NCI-H1105 treated with DMSO at 0.1 percent for 48 hours (cell line): ENCODE measurements at places on chromosomes 7 and 10.

GRCh38 chr7:108012499-108013430 lies 9.8 kb upstream of the LAMB1 start:
- no peak for DNase-seq

DNA sequence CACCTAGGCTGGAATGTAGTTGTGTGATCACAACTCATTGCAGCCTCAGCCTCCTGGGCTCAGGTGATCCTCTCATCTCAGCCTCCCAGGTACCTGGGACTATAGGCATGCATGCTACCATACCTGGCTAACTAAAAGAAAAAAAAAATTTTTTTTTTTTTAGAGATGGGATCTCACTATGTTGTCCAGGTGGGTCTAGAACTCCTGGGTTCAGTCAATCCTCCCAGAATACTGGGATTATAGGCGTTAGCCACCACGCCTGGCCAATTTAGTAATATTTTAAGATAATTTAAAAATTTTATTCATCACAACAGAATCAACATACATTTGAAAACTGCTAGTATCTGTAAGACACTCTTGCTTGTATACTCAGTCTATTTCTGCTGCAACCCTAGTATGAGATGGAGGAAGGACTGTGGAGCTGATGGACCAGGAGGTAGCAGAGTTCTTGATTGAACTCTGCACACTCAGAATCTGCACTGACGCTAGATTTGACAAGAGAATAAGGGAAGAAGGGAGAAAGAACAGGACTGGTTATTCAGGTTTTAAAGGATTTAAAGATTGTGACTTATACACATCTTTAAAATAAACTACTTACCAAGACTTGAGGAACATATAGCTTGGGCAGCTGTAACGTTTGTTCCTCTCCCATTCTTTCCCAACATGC lies 57.6 kb downstream of the VCL start:
- no peak for DNase-seq

DNA sequence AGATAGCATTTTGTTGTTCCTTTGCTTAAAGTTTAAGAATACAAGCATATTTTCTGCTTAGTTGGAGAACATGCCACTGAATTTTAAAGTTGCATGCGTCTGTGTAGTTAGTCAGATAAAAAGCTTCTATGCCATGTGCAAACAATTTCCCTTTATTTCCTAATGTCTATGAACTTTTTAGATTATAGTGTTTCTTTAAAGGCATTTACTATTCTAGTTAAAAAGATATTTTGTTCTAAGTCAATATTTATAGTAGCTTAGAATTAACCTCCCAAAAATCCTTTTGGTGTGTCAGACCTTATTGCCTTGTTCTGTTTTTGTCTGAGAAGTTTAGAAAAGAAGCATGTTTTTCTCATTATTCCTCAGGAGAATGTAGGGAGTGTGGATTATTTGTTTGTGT lies 99.0 kb upstream of the GATA3 start:
- DNase-seq = no peak

DNA sequence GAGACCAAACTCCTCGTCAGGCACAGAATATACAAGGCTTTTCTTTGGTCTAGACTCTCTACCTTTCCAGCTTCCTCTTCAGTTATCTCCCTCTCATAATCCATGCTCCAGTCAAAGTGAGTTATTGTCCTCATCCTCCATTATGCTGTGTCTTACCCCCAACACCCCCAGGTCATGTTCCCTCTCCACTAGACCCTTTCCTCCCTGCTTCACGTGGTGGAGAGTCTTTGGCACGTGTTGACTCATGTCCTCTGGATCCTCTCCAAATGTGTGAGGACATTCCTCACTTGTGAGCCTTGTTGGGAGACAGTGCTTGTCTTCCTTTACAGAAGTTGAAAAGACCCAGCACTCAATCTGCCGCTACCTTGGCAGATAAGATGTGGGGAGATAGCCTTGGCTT lies 36.0 kb upstream of the DLD start:
- DNase-seq = no peak

DNA sequence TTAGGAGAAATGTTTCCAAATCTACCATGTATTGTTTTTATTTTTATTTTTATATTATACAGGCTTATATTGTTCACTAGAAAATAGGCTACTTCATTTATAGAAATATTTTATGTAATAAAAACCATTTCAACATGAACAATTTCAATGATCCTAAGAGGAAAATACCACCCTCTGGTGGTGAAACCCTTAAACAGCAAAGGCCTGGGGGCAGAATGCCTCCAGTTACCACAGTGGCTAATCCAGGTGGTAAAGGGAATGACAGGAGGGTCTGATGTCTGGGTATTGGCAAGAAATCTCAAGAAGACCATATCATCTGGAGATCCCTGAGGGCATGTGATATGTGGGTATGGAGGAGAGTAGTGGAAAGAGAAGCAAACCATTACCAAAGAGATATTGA lies 19.3 kb downstream of the MACC1 start:
- no peak for DNase-seq

GRCh38 chr7:30308389-30308788 lies 24.0 kb downstream of the ZNRF2 start:
- DNase-seq = no peak

GRCh38 chr10:110005719-110006118 lies 2.1 kb upstream of the ADD3 start:
- DNase-seq = no peak

GRCh38 chr7:35418716-35419390 lies 165.0 kb upstream of the TBX20 start:
- no peak for DNase-seq

GRCh38 chr7:99822731-99823718 lies 4.8 kb upstream of the CYP3A43 start:
- no peak for DNase-seq

DNA sequence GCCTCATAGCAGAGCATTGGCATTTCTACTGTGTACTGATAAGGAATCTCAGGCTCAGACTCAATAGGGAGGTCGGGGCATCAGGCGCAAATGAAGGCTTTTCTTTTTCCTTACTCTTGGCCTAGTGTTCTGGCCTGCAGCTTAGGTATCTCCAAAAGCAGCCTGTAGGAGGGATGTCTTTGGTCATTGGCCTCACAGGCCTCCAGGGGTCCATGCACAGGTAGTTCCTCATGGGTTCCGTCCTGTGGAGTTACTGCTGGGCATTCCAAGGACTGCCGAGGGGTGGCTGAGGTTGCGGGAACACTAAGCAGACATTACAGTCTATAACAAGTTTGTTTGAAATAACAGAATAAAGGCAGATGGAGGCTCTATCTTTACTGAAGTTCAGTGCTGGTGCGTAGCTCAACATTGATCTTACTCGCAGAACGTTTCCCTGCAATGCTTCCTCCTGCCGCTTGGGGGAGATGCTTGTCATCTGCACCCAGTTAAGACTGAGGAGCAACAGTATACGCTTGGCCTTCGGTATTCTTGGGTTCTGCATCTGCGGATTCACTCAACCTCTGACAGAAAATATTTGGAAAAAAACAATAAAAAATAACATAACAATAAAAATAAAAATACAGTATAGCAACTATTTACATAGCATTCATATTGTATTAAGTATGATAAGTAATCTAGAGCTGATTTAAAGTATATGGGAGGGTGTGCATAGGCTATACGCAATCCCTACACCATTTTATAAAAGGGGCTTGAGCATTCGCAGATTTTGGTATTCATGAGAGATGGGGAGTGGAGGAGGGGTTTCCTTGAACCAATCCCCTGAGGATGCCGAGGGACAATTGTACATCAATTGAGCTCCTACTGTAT lies 58.9 kb downstream of the SH2D4B start:
- no peak for DNase-seq

GRCh38 chr7:112173568-112173905 lies 32.7 kb downstream of the DOCK4 start:
- DNase-seq = no peak

- DNase-seq = no peak
These were observed 453.1 kb downstream of the DNAJB6 start for GRCh38 chr7:157789942-157790341.

DNA sequence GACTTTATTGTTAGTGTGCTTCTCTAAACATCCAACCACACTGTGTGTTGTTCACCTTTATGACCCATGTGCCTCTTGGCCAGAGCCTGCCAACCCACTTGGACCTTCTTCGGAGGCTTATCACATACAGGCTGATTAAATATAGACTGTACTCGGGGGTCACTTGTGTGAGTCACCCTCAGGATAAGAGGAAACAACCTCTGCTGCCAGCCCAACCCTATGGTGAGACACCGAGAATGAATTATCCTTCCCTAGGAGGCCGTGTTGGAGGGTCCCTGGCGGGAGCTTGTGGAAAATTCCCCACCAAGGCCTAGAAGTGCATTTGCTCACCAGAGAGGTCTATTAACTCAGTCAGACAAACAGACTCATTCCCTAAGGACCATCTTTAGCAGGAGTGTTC lies 63.0 kb downstream of the FAS start:
- no peak for DNase-seq

- no peak for DNase-seq
These were observed 6.2 kb upstream of the TMEM243 start for GRCh38 chr7:87225696-87226095.

DNA sequence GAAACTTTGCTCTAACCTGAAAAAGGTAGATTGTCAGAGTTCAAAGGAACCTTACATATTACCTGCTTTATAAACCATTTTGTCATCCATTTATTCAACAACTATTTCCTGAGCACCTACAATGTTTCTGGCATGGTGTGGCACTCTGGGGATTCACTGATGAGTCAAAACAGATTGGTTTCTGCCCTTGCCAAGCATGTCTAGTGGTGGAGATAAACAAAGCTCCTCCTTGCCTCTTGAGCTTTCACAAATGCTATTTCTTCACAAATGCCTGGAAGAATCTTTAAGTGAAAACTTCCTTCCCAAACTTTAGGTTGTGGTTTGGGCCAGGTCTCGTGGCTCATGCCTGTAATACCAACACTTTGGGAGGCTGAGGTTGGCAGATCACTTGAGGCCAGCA lies 85.1 kb upstream of the RELN start:
- DNase-seq = no peak

DNA sequence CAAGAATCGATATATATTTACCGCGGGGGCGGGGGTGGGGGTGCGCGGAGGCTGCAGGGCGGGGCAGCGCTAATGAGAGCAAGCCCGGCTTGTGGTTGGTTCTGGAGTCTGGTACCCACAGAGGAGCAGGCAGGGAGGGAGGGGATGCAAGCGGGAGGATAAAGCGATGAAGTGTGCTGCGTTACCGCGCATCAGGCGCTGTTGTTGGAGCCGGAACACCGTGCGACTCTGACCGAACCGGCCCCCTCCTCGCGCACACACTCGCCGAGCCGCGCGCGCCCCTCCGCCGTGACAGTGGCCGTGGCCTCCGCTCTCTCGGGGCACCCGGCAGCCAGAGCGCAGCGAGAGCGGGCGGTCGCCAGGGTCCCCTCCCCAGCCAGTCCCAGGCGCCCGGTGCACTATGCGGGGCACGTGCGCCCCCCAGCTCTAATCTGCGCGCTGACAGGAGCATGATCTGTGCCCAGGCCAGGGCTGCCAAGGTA lies at the start of gene HECW1:
TSS of gene HECW1 (plus strand) at position 189 of the 482 bp plus-strand sequence. CDS start 131,259 bp downstream, outside the sequence.
- no peak for DNase-seq

- no peak for DNase-seq
These were observed 6.6 kb downstream of the CUBN start for GRCh38 chr10:17122726-17123661.

DNA sequence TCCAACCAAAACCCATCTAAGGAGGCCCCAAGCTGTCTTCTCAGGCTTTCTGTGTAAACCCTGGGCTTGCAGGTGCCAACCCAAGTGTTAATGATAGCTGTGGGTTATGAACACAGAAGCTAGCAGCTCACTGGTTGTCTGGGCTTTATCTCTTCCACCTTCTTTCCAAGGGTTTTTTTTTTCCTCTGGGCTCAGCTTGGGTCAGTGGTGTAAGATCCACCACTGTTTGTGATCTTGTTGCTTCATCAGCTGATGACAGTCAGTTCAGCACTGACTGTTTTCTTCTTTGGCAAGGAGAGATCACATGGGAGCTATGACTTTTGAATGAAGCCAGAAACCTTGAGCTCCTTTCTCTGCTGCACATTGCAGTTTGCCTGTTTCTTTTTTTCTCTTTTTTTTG lies 4.6 kb downstream of the GTPBP4 start:
- DNase-seq = no peak

- no peak for DNase-seq
These were observed 994 bp upstream of the LRGUK start for GRCh38 chr7:134126146-134126545.

DNA sequence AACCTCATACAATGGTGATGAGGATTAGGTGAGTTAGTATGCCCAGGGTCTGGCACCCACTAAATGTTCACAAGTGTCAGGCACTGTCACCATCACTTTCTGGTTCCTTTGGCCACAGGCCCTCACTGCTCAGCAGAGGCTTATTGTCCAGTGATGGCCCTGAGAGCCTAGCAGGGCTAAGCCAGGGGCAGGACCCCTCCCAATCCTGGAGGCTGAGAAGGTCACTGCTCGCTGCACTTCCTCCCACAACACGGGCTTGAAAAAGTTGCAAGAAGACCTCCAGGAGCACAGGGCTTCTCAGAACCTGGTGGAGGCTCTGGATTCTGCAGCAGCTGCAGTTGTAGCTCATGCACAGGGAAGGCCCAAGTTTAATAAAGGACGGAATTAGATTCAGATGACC lies 48.1 kb downstream of the DRGX start:
- DNase-seq = no peak

DNA sequence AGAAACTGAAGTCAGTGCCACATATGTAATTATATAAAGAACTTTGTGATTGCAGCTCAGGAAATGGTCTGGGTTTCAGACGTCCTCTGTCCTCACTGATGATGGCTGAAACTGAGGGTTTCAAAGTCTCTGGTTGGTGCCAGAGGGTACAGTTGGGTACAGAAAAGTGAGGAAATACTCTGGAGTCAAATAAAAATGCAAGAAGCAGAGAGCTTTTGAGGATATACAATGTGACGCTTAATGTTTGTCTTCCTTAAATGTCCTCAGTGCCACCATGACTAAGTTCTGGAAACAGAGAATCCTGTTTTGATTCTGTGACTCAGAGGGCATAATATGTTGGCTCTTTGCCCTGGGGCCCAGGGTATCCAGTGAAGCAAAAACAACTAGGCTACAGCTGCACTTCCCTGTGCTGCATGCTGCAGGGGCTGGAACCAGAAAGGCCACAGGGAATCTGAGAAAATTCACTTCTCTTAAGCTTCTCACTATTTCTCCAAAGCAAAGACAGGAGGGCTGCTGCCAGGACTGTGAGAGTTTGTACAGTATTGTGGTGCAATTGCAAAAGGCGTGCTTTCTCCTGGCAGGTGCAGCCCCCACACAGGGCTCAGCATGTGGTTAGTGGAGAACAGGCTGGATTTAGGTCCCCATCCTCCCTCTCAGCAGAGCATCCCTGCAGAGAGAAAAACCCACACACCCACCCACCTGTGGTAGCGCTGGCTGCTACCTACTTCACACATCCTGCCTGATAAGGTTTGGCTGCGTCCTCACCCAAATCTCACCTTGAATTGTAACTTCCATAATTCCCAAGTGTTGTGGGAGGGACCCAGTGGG lies 169.5 kb upstream of the SVIL start:
- DNase-seq = no peak

GRCh38 chr10:30985512-30985911 lies 46.2 kb downstream of the ZNF438 start:
- DNase-seq = no peak

DNA sequence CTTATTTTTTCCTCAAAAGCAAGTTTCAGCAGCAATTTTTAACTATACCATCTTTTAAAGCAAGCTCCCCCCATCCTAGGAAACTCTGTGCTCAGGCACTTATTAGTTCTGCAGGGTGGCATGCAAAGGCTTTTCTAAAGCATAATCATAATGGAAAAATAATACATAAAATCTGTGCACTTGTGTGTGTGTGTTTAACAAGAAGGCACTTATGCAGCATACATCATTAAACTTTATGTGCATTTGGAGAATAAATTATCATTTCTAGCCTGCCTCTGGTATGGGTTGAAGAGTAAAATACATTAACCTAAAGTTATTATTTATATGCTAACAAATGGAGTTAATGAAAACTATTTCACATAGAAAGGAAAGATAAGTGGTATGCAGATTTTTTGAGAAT lies 5.6 kb upstream of the RASSF4 start:
- no peak for DNase-seq
